ENCODE measurements at places on chromosomes 3 and 15.

- DNase-seq = no peak
These were observed 33.0 kb upstream of the DENND4A start for GRCh38 chr15:65824941-65825544.

DNA sequence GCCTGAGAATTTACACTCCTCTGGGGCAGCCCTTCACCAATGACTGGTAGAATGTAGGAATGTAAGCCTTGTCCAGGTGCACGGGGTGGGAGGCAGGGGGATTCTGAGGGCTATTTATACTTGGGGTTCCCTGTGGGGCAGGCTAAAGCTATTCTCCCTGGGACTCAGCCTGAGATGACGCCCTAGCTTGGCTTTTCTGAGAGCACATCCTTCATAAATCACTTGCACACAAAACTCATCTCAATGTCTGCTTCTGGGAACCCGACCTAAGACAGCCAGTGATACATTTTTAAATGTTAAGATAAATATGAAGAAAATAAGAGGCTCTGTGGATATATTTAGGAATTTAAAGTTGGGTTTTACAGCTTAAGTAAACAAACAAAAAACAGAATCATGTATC lies 16.6 kb downstream of the TMEM158 start:
- no peak for DNase-seq

- DNase-seq = no peak
These were observed 14.4 kb downstream of the THSD4 start for GRCh38 chr15:71129669-71130068.

GRCh38 chr3:127013758-127014535 lies 31.0 kb downstream of the PLXNA1 start:
- no peak for DNase-seq

DNA sequence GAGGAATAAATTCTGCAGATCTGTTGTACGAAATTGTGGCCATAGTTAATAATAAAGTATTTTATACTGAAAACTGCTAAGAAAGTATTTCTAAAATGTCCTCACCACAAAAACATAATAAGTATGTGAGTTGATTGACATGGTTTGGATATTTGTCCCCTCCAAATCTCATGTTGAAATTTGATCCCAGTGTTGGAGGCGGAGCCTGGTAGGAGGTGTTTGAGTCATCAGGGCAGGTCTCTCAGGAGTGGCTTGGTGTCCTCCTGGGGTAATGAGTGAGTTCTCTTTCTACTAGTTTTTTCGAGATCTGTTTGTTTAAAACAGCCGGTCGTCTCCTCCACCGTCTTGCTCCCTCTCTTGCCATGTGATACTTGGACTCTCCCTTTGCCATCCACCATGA lies 424.1 kb upstream of the KCNMB2 start:
- DNase-seq = no peak

DNA sequence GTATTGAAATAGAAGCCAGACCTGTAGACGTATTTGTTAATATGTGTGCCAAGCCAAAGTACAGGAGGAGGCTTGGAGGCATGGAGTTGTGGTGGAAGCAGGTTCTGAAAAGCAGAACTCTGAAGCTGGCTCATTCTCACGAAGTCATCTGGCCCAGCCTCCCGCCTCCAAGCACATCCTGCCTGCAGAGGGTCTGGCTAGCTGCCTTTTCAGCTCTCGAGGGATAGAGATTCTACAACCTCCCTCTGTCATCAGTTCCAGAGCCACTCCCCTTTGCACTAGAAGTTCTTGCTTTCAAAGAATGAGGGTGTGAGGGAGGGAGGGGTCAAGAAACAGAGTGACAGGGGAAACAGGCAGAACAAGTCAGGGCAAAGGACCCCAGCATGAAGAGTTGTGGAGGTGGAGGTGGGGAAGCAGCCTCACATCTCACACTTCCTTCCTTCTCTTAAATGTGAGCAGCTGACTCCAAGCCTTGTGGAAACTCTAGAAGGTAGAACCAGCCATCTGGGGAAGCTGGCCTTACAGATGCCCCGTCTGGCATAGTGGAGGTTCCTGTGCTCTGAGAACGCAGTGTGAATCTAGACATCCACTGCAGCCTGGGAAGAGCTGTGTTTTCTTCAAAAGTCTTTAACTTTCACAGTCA lies 95.3 kb downstream of the SLC49A4 start:
- DNase-seq = no peak

DNA sequence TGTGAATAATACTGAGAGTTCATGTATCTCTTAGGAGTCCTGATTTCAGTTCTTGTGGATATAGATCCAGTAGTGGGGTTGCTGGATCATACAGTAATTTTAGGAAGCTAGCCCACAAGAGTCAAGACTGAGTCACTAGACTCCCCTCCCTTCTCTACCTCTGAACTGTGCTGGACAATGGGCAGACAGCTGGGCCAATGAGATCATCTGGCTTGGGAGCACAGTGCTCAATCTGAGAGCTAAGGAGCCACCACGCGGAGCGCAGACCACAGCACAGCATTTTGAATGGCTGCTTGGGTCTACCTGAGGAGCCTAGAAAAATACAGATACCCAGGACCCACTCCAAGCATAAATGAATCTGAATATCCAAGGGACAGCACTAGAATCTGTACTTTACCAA lies 32.5 kb downstream of the WNT5A start:
- no peak for DNase-seq

Measured in stimulated activated CD4-positive, alpha-beta T cell treated with anti-CD3 and anti-CD28 coated beads, Interleukin-12 subunit alpha, Interleukin-12 subunit beta, amount 100 ng/mL, for 4 hours (primary cell).